ENCODE measurements at places on chromosomes 5 and 9. TPM values are rescaled to one million over a fixed set of nuclear protein-coding genes. Genes with fewer than 3 reads are reported as not detected.

The LURAP1L gene
- polyA plus RNA-seq, result 3.1 TPM

The UBTD2 gene
- 7.8 TPM for polyA plus RNA-seq

The PPWD1 gene
- polyA plus RNA-seq, result 31.6 TPM

The ADAMTS19 gene
- polyA plus RNA-seq, result 0.16 TPM

The POLR3G gene
- polyA plus RNA-seq, result 0.38 TPM

The NR2F1-AS1 gene
- 0.41 TPM for polyA plus RNA-seq

The C1QTNF2 gene
- polyA plus RNA-seq, result 1.5 TPM

The FUT7 gene
- 0.15 TPM for polyA plus RNA-seq

The TSSK1B gene
- polyA plus RNA-seq, result not detected

The PIP5K1B gene
- 5.6 TPM for polyA plus RNA-seq

The KLF9 gene
- polyA plus RNA-seq, result 31.9 TPM

The MARCHF11 gene
- 0.59 TPM for polyA plus RNA-seq

The MSX2 gene
- polyA plus RNA-seq, result 0.80 TPM

The STOM gene
- 146 TPM for polyA plus RNA-seq

The CDH10 gene
- not detected for polyA plus RNA-seq

The CLIC3 gene
- 9.5 TPM for polyA plus RNA-seq

The CCDC187 gene
- polyA plus RNA-seq, result 0.07 TPM

The SLC36A2 gene
- polyA plus RNA-seq, result 1.2 TPM

The PTGES2 gene
- 132 TPM for polyA plus RNA-seq

The SLC1A3 gene
- polyA plus RNA-seq, result 62.4 TPM

The FAM78A gene
- 27.3 TPM for polyA plus RNA-seq

The JAKMIP2 gene
- 0.09 TPM for polyA plus RNA-seq

The AJM1 gene
- 3.4 TPM for polyA plus RNA-seq

The BTNL9 gene
- polyA plus RNA-seq, result 254 TPM

The SPINK5 gene
- 1.4 TPM for polyA plus RNA-seq

The PARP8 gene
- 3.3 TPM for polyA plus RNA-seq

The SLC34A3 gene
- polyA plus RNA-seq, result not detected

The PTGS1 gene
- polyA plus RNA-seq, result 2.9 TPM

The HTR1A gene
- polyA plus RNA-seq, result not detected

The MLANA gene
- not detected for polyA plus RNA-seq

Measured in heart right ventricle (tissue), 16 donors.